HCT116 (cell line): ENCODE measurements at places on chromosomes 7 and 10. TPM values are rescaled to one million over a fixed set of nuclear protein-coding genes. Genes with fewer than 3 reads are reported as not detected.

TRIM8 gene
- 91.6 TPM for total RNA-seq

HABP2 gene
- 0.20 TPM for total RNA-seq

OR2A12 gene
- total RNA-seq, result not detected

HTR7 gene
- 32.2 TPM for total RNA-seq

RBP4 gene
- 2.4 TPM for total RNA-seq

UNCX gene
- not detected for total RNA-seq

INPP5A gene
- total RNA-seq, result 12.3 TPM

FAM25G gene
- not detected for total RNA-seq

RNLS gene
- not detected for total RNA-seq

TEX36 gene
- 0.25 TPM for total RNA-seq

AS3MT gene
- 0.79 TPM for total RNA-seq

ZNF804B gene
- not detected for total RNA-seq

POU6F2 gene
- 0.27 TPM for total RNA-seq

MYH16 gene
- 0.57 TPM for total RNA-seq

NACAD gene
- 0.05 TPM for total RNA-seq

- peak; percentile 6 for DNase-seq
Observed at GRCh38 chr7:22109761-22110160, 164.1 kb upstream of the CDCA7L start.

DNA sequence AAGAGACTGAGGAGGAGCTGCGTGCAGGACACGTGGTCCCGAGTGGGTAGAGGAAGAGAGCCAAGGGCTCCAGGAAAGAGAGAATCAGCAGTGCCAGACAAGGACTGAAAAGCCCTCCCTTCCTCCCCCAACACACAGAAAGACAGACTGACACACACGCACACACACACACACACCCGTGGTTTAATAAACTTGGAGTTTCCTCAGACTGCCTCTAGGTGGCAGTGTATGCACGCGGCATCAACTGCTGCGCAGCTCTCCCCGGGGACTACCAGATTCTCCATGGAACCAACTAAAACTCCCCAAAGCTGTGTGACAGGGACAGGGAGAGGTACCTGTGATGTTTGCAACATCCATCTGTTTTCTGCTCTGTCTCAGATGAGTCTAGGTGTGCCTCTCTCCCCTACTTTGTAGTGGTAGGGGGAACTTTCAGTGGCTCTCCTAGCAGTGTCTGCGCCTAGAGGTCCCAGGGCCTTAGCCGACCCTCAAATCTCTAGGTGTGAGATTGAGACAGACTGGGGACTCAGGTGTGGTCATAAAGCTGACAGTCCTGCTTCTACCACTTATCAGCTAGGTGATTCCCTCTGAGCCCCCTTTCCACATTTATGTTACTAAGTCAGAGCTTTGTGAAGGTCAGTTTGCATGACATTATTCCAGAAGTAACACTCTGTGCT, 9.3 kb upstream of the TSPAN14 start:
- DNase-seq, result no peak

DNA sequence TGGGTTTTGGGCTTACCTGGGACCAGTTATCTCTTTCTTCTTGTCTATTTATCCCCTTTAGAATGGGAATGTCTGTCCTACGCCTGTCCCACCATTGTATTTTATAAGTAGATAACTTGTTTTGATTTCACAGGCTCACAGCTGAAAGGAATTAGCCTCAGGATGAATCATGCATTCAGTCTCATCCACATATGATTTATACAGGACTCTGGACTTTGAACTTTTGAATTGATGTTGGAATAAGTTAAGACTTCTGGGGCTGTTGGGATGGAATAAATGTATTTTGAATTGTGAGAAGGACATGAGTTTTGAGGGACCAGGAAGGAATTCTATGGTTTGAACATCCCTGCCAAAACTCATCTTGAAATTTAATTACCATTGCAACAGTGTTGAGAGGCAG, 112.6 kb downstream of the AMPH start:
- no peak for DNase-seq

DNA sequence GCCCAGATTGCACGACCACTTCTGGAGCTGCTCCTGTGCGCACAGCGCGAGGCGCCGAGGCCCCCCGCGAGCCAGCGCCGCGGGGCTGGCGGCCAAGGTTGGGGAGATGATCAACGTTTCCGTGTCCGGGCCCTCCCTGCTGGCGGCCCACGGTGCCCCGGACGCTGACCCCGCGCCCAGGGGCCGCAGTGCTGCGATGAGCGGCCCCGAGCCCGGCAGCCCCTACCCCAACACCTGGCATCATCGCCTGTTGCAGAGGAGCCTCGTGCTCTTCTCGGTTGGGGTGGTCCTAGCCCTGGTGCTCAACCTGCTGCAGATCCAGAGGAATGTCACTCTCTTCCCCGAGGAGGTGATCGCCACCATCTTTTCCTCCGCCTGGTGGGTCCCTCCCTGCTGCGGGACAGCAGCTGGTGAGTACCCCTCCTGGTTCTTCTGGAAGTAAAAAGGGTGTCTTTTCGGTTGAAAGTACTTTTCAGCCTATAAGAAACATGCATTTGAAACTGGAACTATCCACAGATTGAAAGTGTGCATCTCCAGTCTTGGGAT, 683 bp downstream of the INSIG1 start:
- DNase-seq, result no peak

DNA sequence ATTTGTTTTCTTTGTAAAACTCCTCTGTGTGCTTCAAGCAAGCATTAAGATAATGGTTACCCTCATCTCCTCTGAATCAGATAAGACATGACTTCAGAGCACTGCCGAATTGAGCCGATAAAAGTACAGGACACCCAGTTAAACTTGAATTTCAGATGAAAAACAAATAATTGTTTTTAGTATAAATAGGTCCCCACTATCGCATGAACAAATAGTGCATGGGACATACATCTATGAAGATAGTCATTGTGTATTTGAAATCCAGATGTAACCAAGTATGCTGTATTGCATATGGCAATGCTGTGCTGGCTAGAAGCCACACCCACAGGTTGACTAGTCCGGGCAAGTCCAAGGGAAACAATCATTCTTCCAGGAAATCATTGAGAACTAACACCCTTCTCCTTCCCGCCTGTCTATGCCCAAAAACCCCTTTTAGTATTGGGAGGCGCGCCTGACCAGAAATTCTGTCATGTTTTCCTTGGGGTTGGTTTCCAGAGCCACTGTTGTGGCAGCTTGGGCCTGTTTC, 12.6 kb upstream of the FGFR2 start:
- DNase-seq, result no peak

DNA sequence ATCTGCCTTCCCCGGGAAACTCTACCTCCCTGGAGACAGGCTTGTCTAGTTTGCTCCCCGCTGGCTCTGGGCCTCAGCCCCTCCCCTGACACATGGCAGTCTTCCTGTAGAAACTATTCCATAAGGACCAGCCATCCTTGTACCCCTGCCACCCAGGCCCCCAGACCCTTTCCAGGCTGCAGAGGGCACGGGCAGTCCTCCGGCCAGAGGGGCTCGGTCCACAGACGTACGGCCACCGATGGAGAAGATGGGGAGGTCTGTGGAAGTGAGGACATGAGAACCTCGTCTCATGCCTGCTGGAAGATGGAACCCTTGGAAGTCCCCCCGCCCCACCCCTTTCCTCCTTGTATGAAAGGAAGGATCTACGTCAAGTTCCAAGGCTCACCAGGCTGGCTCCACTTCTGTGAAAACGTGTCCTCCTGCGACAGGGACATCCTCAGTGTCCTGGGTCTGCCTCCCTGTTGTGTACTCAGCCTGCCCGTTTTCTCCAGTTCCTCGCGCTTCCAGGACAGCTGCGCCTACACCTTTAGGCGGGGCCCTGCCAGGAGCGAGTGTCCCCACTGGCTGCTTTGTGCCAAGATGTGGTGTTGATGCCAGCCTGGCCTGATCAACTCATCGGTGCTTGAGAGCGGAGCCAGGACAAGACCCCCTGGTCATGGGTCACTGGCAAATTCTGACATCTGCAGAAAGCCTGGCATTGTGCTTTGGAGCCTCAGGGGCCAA, 414.9 kb downstream of the GLRX3 start:
- no peak for DNase-seq

- no peak for DNase-seq
Observed at GRCh38 chr10:6364893-6365292, 162.2 kb downstream of the PFKFB3 start.

GRCh38 chr10:13366891-13367290, 18.8 kb upstream of the SEPHS1 start:
- no peak for DNase-seq

GRCh38 chr7:142811154-142811737, 40.5 kb downstream of the PRSS2 start:
- DNase-seq, result peak; percentile 39

- DNase-seq, result no peak
Observed at GRCh38 chr10:58486821-58487220, 25.9 kb upstream of the BICC1 start.

DNA sequence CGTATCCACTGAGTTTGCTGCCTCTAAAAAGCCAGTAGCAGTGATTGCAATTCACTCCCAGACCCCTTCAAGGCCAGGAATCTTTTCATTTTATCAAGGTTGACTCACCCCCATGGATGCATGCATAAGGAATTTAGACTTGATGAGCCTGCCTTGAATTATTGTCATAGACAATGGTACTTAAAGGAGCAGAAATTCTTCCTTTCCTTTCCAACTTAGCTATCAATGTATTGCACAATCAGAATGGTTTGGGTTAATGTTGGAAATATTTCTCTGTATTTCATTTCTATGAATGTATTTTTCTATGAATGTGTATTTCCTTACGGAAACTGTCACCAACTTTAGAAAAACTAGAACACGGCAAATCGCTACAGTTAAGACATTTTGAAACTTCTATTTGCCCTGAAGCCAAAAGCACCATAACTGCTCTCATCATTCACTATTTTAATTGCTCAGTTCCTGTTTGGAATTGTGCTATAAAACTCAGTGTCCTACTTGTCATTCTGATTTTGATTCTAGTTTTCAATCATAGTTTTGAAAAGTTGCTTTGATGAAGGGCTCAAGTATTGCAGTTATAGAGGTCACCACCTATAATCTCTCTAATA, 355.7 kb upstream of the AKR1E2 start:
- no peak for DNase-seq

DNA sequence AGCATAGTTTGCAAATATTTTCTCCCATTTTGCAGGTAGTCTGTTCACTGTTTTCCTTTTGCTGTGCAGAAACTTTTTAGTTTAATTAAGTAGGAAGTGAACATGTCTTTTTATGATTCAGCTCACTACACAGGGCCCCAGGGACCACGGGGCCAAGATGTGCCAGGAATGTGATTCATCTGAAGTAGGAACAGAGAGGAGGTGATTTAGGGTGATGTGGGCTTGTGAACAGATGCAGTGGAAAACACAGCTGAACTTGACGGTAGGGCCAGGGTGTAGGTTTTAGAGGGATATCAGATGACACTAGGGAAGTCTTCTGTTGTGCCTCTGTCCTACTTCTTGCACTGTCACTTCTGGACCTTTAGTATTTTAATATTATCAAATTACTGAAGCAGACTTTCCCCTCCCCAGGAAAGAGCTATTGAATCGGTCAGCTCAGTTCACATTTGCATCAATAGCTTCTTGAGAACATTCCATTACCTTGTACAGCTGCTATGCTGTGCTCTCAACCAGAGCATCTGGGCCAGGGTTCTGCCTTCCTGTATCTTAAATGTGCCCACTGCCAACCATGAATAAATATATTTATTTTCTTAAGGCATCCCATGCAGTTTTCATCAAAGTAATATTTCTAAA, 96.9 kb downstream of the OSBPL3 start:
- DNase-seq, result no peak

DNA sequence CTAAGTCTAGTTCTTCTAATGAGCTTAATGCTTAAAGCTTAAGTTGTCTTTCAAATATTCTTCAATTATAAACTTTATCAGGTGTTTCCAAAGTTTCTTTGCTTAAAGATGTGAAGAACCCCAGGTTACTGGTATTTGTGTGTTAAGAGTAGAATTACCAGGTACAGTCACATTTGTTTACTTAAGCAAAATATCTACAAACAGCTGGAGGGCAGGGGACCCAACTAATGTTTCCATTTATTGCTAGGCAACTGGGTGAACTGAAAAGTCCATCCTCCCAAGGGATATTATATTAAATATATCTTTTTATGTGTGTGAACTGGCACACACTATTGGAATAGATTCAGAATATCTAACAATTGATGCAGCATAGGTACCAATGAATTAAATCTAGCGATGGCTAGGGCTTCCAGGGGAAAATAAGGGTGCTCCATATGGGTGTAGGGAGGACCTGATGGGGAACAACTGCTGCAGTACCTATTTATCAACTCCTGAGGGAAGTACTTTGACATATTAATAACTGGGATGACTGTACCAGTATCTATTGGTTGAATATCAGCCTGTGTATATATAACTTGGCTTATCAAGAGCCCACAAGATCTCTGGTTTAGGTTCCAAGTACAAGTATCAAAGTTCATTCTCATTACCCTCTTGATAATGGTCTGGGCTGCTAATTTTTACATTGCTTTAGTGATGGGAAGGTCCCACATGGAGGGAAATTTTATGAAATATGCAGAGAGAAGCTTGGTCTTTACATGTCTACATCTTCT, 10.3 kb upstream of the AGR3 start:
- no peak for DNase-seq

- no peak for DNase-seq
Observed at GRCh38 chr10:19889256-19889655, 73.0 kb downstream of the PLXDC2 start.

- DNase-seq, result no peak
Observed at GRCh38 chr10:97886286-97886685, 36.6 kb downstream of the GOLGA7B start.

DNA sequence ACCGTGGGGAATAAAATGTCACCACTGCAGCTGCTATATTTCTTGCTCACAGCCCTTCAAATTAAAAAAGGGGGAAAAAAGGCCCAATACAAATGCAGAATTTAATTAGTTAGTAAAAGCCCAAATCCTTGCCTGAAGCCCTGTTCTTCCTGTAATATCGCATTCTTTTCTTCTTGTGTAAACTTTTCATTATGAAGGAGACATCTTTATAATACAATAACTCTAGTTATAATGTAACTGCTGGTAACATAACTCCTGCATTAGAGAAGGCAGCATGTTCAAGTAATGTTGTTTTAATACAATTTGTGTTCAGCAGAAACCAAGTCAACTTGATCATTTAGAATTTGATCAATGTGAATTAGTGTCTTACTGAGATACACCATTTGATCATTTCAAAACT, 250.9 kb downstream of the CHCHD3 start:
- no peak for DNase-seq

DNA sequence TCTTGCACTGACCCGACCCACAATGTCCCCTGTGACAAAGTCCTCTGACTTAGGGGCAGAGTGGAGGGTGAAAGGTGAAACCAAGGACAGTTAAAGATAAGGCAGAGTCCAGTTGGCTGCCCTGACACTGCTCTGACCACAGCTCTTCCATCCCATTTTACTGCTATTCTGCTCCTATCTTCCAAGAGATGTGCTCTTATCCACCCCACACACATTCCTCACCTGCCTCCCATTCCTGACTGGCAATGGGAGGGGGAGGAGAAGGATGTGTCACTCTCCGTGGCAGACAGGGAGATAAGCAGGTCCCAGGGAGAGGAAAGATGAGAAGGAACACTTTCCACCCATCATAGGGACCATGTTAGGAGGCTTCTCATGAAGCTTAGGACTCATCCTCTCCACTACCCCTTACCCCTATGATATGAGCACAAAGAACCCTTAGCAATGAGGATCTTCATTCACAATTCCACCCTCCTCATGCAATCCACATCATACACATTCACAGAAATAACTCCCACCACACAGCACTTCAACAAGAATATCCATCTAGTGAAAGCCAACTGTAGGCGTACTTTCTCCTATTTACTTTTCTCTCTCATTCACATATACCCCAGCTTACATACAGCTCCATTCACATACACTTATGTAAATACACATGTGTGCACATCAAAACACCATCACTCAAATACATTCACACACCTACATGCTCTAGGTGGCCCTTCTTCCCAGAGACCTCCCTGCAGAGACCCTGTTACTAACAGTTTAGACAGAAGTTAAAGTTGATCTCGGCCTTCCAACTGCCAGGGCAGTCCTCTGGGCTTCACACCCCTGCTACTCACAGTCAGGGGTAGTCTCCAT, 6.6 kb downstream of the SYNPO2L start:
- DNase-seq, result no peak
